Occipital lobe (tissue), 3 donors: ENCODE measurements at places on chromosomes 2 and 18. TPM values are rescaled to one million over a fixed set of nuclear protein-coding genes. Genes with fewer than 3 reads are reported as not detected.

The NDUFB3 gene
- 39.8 TPM for total RNA-seq

The CTAGE1 gene
- total RNA-seq = not detected

GRCh38 chr18:12692206-12692605 is 10.3 kb downstream of the CEP76 start:
- DNase-seq = no peak

- DNase-seq = no peak
Observed at GRCh38 chr2:25948437-25948836, 33.9 kb downstream of the KIF3C start.

DNA sequence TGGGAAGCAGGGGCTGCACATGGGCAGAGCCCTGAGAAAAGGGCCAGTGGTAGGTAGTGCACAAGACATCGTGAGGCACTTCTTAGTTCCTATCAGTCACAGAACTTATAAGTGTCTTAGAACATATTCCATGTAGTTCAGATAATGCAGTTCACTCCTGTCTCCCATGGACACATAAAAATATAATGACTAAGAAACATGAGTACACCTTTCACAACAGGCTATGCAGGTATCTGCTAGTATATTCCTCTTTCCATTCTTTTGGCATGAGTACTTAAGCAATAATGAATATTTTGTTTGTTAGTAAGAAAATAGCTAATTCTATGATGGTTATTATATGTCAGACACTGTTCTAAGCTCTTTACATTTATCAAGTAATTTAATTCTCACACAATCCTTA is 808.4 kb downstream of the BCL11A start:
- DNase-seq = no peak
